ENCODE measurements at places on chromosomes 6 and 20.

- no peak for DNase-seq
Measured at GRCh38 chr20:58233881-58234528, 5.6 kb upstream of the ANKRD60 start.

- DNase-seq = no peak
Measured at GRCh38 chr20:58028123-58028522, 200.3 kb downstream of the ANKRD60 start.

- no peak for DNase-seq
Measured at GRCh38 chr6:53192682-53193188, 44.1 kb upstream of the GCM1 start.

- DNase-seq = no peak
Measured at GRCh38 chr6:117506180-117506835, 23.8 kb downstream of the DCBLD1 start.

DNA sequence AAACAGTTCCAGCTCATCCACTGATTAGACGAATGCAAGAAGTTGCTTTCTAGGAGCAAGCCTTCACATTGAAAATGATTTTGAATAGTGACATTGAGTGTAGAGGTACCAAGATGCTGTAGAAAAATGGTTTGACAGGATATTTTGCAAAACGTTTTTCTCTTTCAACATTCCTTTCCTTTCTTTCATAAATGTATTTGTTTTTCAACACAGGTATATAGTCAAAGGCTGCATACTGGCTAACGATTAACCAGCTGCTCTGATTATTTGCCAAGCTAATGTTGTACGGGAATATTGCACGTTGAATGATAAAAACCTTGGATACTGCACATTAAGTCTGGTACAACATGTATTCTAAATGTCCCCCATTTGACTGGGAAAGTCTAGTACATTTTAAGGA is 78.8 kb upstream of the TENT5A start:
- no peak for DNase-seq

DNA sequence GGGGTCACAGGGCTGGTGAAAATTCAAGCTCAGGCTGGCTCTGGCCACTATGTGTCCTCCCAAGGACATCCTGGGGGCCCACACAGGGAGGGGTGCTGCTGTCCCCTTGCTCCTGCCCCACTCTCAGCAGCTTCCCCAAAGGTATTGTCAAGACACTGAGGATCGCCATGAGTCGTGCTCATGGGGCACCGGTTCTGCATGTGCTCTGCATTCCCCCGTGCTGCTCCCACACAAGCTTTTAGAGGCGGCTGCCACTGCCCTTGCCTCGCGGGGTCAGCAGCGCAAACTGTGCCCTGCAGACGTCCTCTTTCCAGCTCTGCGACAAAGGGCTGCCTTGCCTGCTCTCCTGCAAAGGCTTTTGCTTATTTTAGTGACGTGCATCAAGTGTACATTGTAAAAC is 179.8 kb downstream of the ERMARD start:
- no peak for DNase-seq
